ENCODE measurements at places on chromosomes 12 and 14.

DNA sequence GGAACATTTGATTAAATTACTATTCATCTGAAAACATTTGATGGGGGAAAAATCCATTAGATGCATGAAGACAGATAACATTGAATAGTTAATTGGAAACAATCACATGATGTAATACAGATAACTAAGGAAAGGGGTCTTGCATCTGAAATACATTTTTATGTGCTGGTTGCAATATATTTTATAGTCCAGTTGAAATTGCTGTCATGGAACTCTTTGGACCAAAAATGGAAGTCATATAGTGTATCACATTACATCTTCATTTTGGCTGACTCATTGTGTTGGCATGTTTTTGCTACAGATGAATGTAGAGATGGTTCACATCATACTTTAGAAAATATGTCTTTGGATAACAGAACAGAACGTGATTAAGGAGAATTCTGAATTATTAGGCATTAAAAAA lies 43.0 kb upstream of the GNPNAT1 start:
- no peak for DNase-seq

GRCh38 chr12:27814851-27815591 lies 35.0 kb upstream of the MANSC4 start:
- no peak for DNase-seq

DNA sequence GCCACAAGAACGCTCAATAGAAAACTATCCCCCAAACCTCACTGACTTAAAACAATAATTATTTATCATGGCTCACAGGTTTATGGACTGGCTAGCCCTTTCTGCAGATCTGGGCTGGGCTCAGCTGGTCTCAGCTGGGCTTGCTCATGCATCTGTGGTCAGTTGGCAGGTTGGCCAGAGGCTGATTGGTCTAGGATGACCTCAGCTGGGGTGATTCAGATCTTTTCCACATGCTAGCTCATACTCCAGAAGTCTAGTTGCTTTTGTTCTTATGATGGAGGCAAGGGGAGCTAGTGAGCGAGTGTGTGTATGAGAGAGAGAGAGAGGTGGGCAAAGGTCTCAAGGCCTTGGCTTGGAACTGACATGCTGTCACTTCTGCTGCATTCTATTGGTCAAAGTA lies 181.2 kb upstream of the NRXN3 start:
- peak; percentile 45 for DNase-seq

DNA sequence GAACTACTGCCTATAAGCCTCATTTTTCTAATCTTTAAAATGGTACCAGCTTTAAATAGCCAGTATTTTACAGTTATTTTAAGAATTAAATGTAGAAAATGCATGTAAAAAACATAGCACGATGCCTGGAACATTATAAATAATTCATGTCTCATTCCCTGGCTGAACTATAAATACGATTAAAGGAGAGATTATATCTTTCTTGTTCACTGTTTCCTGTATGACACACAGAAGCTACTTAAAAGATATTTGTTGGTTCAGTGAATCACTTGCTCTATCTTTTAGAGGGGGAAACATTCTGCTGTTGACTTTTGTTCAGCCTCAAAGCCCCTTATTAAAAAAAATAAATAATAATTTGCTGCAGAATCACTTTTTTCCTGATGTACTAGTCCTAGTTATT lies 406.9 kb downstream of the LRFN5 start:
- no peak for DNase-seq

DNA sequence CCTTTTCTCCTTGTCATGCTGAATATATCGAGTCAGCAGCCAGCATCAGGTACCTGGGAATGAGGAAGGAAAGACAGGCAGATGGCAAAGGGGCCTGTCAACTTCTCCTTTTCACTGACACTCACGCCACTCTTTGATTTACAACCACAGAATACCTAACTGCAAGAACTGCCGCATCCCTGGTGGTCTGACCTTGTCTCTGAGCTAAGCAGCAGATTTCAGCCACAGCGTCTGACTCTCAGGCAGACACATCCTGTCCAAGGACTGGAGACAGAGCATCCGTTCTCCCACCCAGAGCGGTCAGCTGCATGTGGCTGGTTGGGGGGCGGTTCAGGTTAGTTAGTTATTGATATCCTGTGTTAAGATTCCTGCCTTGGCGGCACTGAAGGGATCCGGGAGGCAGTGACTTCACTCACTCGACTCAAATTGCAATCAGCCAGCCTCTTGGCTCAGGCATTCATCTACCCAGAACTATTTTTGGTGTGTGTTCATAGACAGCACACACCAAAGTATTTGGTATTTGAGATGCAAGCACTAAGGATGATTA lies 11.2 kb upstream of the MAP1LC3B2 start:
- DNase-seq = peak; percentile 64

DNA sequence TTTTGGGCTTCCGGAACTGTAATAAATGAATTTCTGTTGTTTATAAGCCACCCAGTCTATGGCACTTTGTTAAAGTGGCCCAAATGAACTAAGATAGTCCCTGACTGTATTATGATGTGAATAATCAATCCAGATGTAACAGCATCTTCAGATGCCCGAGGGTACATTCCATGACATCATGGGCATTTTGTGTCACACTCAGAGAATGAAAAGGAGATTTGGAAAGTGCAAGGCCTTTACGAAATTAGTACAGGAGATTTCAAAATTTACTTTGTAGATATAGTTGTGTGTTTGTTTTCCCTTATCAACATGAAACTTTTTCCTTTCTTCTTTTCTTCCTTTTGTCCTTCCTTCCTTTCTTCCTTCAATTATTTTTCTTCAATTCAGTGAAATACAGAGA lies 54.2 kb upstream of the AMIGO2 start:
- DNase-seq = no peak

Data from WERI-Rb-1 (cell line).